NCI-H82 (cell line): ENCODE measurements at places on chromosomes 16 and 17.

DNA sequence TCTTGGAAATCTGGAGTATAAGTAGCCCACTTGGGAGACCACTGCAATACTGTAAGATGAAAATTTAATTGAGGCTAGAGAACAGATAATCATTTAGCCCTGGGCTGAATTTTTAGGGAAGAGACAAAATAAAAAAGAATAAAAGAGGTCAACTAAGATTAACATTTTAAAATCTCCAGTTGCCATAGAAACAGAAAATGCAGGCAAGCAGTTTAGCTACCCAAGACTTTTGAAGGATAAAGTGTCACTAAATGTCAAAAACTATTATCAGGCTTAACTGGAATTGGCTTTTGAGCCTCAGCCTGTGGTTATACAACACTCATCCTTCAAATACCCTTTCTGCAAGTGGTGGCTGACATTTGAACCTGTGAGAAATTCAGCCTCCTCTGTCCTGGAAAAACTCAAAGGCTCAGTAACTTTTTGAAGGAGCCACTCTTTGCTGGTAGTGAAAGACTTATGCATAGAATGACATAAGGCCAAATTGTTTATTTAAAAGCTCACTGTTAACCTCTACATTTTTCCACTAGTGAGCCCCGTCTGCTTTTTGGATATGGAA, 220.7 kb upstream of the KCNJ16 start:
- DNase-seq: no peak

DNA sequence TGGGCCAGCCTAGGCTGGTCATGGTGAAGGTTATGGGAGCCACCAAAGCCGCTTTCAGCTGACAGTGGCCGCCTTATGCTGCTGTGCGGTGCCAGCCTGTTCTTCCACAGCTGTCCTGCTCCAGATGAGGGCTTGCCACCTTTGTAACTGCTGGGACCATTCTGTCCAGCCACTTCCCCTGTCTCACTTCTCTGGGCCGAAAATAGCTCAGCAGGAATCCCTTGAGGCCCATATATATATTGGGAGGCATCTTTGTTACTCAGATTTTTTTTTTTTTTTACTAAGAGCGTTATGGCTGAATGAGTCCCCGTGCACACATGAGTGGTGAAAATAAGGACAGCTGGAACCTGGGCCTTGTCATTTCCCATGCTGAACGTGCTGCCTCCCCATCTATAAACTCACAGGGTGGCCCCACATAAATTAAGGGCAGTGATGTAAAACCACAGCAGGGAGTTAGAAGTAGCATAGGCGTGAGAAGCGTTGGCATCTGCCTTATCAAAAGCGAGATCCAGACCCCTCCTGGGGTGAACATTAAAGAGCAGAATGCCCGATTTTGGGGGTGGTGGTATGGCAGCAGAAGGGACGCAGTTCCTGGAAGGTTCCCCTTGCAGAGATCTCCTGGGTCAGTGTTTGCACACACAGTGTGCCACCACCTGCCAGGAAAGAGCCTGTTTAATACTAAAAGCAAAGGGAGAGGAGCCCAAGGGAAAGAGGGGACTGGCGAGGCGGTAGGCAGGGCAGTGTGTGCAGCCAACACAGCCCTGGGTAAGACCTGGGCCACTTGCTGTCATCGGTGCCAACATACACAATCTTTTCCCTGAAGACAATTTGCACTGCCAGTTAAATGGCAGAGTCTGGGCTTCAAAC, 57.8 kb downstream of the USP43 start:
- DNase-seq: no peak

- peak; percentile 69 for DNase-seq
Measured at GRCh38 chr17:49694847-49695697, 12.7 kb downstream of the SLC35B1 start.

- DNase-seq: peak; percentile 74
Measured at GRCh38 chr17:1555651-1556471, 6.7 kb downstream of the PITPNA start.

- peak; percentile 24 for DNase-seq
Measured at GRCh38 chr16:65739518-65739917, 617.7 kb upstream of the CDH11 start.

GRCh38 chr17:74831444-74832146, 28.1 kb downstream of the GRIN2C start:
- DNase-seq: peak; percentile 62

DNA sequence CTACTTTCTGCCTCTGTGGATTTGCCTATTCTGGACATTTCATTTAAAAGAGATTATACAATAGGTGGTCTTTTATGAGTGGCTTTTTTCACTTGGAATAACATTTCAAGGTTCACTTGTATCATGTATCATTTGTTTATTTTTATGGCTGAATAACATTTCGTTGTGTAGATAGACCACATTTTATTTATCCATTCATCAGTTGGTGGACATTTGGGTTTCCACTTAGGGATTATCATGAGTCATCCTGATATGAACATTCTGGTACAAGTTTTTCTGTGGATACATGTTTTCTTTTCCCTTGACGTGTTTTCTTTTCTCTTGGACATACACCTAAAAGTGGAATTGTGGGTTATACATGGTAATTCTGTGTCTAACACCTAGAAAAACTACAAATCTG, 25.3 kb downstream of the PRSS54 start:
- no peak for DNase-seq

DNA sequence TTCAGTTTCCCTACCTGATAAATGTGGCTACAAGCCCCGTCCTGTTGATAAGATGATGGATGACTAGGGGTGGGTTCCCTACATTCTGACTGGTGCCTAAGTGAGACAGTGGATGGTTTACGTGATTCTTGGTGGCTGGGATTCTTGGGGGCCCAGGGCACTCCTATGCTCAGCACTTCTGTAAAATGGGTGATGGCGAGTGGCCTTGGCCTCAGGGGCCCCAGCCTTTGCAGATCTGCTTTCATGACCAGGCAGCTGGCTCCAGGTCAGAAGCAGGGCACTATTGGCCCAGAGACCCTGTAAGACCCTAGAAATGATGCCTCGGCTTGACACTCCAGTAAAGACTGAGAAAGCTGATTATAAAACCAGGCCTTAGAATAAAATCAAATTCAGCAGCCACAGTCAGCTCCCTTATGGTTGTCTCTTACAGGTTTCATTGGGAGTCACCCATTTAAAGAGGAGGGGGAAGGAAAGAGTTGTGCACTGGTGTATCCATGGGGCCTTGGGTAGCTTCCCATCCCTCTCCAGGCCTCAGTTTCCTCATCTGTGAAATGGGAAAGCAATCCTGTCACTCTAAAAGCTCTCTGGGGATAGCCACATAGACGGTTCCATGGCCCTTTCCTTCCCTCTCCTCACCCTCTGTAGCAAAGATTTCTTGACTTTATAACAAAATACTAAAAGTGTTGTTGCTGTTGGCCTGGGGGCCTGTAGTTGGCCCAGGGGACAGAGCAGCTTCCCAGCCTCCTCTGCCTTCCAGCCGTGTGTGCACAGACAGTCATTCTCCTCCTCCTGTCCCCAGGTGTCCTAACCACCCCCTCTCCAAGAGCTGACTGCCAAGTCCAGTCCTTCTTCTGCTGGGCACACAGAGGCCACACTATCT, 1.2 kb downstream of the SNX20 start:
- no peak for DNase-seq

DNA sequence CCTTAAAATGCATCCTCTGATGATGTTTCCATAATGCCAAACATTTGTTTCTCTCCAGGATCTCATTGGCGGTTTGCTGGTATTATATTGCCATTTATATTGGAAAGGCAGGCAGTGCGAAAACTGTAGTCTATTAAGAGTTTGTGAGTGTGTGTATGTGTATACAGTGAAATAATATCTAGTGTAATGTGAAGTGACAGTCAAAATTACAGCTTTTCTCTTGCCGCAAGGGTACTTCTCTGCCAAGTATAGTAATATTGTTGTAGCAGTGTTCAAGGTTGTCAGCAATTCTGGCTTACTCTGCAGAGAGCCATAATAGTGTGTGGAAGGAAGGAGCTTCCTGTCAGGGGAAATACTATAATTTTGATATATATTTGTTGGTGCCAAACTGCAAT, 178.6 kb downstream of the WWOX start:
- no peak for DNase-seq

- DNase-seq: no peak
Measured at GRCh38 chr17:21066394-21066793, 23.6 kb upstream of the USP22 start.

DNA sequence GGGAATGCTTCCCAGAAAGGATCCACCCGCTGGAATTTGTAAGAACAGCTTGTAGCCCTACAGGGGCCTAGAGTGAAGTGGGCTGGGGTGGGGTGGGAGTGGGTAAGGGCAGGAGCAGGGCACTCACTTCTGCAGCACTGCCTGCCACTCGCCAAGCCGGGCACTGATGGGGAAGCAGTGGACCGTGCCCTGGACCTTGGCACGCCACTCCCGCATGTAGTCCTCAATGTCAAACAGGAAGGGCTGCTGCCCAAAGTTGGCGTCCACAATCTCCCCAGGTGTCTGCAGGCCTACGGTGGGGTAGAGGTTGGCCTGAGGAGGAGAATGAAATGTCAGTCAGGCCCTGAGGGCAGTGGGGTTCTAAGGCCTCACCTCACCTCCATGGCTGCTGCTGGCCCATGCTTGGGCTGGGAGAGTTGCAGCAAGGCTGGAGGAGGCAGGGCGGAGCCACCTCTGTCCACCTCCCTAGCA, 15.7 kb upstream of the GFOD2 start:
- DNase-seq: no peak

GRCh38 chr17:44919411-44919810, 4.1 kb upstream of the GFAP start:
- DNase-seq: no peak

- DNase-seq: no peak
Measured at GRCh38 chr17:71158437-71158836, 962.4 kb upstream of the SOX9 start.

GRCh38 chr16:9232102-9232770, 140.8 kb downstream of the HAPSTR1 start:
- peak; percentile 27 for DNase-seq

DNA sequence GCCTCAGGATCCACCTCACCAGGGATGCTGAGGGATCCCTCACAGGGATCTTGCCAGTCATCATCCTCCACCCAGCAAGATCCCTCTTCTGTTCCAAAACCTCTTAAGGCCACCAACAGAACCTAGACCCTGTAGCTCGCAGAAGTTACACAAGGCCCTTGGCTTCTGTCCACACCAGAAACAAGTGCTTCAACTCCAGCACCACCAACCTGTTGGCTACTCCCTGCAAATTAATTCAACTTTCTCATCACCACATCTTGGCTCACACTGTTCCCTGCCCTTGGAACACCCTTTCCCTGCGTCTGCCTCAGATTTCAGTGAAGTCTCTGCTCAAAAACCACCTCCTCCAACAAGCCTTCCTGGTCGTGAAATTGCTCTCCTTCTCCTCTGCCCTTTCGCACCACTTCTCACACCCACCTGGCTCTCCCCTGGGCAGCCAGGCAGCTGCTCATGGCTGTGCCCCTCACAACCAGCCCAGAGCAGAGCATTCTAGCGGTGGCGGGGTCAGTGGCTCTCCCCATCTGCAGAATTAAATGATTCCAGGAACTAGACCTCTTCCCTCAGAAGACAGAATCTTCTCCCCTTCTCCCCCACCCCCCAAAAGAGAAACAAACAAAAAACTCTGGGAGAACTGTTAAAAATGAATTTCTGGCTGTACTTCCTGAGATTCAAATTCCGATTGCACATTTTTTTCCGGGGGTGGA, 1.8 kb downstream of the PLLP start:
- no peak for DNase-seq

- DNase-seq: no peak
Measured at GRCh38 chr16:67963662-67964321, 4.6 kb downstream of the SLC12A4 start.

DNA sequence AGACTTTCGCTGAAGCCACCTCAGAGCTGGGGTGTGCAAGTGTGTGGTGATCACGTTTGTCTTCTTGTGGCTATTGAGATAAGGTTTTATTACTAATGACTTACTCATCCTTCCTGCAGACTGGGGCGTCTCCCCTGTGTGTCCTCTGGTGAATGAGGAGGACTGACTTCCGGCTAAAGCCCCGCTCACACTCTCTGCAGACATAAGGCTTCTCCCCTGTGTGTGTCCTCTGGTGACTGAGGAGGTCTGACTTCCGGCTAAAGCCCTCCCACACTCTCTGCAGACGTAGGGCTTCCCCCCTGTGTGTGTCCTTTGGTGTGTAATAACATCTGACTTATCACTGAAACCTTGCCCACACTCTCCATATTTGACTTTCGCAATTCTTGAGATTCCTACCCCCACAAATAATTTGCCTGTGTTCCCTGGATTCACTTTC, 19.4 kb downstream of the PRDM7 start:
- DNase-seq: no peak

- DNase-seq: no peak
Measured at GRCh38 chr16:8380311-8380710, 210.0 kb downstream of the TMEM114 start.

GRCh38 chr16:2692251-2692947, 10.1 kb downstream of the KCTD5 start:
- no peak for DNase-seq
